CD4-positive, alpha-beta T cell treated with Interleukin-4 for 1 hour (primary cell): ENCODE measurements at places on chromosomes 2 and 18.

DNA sequence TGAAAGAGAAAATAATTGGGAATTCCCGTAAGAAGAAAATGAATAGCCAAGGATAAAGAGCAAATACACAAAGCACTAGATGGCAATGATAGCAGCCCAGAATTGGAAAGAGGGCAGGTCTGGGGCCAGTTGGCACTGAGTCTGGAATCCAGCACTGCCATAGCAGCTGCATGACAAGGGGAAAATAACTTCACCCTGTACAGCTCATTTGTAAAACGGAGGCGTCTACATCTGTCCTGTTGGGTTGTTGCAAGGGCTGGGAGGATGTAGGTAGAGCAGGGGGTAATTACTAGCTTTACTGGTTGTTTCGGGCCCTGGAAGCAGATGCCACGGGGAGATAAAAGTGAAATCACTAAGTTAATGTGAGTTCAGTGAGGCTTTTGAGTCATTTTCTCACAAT lies 110.0 kb upstream of the RASGRP3 start:
- no peak for DNase-seq

- DNase-seq, result no peak
These were observed 187.6 kb downstream of the ARHGAP28 start for GRCh38 chr18:6917072-6917471.

- DNase-seq, result no peak
These were observed 38.1 kb downstream of the PKDCC start for GRCh38 chr2:42085706-42086487.

- no peak for DNase-seq
These were observed 181.7 kb upstream of the ETAA1 start for GRCh38 chr2:67215214-67216055.

DNA sequence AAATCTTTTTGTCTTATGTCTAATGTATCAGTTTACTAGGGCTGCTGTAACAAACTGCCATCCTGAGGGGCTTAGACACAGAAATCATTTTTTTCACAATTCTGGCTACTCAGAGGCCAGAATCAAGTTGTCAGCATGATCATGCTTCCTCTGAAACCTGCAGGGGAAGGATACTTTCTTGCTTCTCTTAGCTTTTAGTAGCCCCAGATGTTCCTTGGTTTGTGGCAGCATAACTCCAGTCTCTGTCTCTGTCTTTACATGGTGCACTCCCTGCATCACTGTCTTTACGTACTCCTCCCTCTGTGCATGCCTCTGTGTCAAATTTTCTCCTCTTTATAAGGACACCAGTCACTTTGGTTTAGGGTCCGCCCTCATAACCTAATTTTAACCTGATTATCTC lies 2.0 kb upstream of the SCN3A start:
- no peak for DNase-seq

DNA sequence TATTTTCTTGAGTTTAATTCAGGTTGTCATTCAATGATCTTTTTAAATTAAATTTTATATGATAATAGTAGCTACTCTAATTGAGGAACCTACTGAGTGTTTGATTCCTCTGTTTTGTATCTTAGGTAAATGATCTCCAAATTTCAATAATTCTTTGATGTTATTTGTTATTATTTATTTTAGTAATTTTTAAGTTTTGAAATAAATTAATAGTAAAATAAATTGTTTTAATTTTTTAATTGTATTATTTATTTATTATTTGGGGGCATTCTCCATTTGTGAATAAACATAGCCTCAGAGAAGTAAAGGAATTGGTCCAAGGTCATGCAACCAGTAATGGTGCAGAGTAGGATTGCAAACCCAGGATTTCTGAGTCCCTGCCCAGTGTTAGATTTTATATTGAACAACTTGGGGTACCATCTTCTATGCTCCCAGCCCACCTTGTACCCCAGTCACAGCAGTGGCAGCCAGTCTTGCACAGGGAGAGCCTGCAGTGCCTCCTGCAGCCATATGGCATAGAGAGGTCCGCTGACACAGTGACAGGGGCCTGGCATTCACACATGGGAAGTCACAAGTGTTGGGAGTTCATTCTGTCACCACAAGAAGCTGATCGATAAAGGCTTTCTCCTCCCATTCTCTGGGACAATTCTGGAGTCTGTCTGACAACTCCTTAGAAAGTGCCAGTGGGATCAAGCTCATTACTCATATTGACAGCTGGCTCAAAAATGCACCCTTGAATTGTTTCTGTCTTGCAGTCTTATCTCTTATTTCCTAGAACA lies 110.0 kb upstream of the ETAA1 start:
- DNase-seq, result no peak

- no peak for DNase-seq
These were observed 189.3 kb upstream of the FN1 start for GRCh38 chr2:215625207-215625606.

DNA sequence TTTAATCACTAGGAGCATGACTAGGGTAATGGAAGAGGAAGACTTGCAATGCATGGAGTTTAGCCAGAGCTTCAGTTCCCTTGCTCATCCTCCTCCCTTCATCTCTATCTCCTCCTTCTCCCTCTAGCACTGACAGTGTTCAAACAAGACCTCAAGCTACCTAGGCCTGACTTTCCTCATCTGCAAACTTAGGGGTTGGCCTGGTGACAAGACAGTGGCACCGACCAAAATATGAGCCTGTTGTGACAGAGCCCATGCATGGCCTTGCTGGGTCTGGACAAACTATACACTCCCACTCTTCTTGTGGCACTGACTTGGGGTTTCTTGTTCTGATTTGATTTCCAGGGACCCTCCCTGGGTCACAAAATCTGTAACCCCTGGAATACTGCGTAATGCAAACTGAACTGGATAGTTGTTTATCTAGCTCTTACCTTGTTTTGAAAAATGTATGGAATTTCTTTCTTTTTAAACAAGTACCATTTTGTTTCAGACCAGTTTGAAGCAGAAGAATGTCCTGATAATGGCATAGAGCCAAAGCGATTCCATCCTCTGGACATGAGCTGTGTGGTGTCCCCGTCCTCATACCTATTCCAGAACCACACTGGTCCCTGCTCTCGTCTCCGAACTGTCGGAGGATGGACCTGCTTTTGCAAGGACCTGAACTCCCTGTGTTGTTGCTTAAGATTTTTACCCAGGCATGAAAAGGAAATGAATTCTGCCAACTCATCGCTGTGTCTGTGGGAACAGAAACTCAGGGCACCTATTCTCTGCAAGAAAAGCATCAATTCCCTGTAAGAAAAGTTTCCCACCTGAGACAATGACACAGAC lies 33.4 kb upstream of the PPP4R1 start:
- DNase-seq, result no peak

DNA sequence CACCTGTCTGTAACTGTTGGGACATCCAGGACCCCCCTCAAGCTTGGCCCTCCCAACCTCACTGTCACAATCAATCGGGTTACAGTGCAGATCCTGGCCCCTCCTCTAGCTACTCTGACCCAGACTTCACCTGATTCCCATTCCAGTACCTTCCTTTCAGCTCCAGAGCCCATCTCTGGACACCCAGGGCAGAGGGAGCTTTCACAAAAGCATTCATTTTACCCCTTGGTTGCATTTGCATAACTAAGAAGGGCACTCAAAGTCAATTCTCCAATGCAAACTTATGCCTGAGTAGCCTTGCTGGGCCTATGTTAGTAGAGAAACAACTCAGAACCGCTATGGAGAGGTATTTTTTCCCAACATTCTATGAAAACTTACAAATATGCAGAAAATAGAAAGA lies 7.4 kb downstream of the ZAP70 start:
- no peak for DNase-seq

- DNase-seq, result no peak
These were observed 164.2 kb upstream of the CAPN13 start for GRCh38 chr2:30971231-30972025.

- no peak for DNase-seq
These were observed 451.4 kb downstream of the PID1 start for GRCh38 chr2:228819701-228820100.

- DNase-seq, result no peak
These were observed 29.5 kb downstream of the COL5A2 start for GRCh38 chr2:189150033-189150432.

DNA sequence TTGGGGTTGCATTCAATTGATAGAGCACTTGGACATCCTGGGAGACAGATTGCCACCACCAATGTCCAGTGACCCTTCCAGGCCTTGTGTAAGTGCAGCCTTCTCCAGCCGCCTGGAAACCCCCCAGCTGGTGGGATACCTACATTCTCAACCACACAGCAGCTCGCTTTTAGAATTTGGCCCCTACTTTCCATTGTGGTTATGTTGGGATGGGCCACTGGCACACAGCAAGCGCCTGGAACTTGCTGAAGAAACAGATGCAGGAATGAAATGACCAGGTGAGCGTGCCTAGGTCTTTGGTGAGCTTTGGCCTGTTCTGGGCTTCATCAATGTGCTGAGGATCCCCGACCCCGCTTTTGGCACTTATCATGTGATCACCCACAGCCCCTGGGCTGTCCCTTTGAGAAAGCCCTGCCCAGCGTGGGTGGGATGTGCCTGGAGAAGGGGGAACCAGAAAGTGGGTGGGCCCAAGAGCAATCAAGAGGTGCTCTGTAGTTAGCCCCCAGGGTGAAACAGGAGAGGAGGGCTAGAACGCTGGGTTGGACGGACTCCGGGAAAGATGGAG lies 16.0 kb upstream of the NTSR2 start:
- no peak for DNase-seq

GRCh38 chr2:30217644-30218337 lies 13.5 kb upstream of the LBH start:
- no peak for DNase-seq

DNA sequence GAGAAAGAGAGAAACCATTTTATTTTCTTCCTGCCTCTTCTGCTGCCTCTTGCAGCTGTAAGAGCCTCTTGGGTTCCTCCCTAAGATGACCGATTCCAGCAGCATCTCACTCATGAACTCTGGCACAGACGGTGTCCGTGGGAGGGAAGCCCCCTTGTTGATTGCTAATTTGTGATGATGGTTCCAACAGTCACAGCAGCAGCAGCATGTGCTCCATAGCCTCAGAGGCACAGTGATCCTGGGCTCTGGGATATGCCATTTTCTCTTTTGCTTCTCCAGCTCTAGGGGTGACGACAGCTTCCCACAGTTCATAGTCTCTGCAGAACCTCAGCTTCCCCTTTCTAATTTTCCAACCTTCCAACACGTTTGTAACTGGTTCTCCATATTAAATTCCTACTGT lies 324.2 kb upstream of the HS6ST1 start:
- DNase-seq, result no peak

- DNase-seq, result no peak
These were observed 97.7 kb upstream of the PKDCC start for GRCh38 chr2:41949883-41950665.

DNA sequence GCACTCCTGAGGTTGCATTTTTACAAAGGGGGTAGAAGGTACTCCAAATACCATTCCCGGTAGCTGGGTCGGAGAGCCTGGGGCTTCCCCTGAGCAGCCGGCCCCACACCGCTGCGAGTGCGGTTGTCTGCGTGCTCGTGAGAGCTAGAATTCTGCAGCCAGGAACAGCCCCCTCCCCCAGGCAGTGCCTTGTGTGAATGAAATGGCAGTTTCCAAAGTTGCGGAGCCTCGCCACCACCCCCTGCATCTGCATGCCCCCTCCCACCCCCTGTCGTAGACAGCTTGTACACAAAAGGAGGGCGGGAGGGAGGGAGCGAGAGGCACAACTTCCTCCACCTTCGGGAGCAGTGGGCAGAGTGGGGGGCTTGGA lies 1.1 kb downstream of the MYCN start:
- DNase-seq, result no peak

GRCh38 chr2:219714681-219715400 lies 87.4 kb downstream of the SLC4A3 start:
- DNase-seq, result no peak

- no peak for DNase-seq
These were observed 48.7 kb downstream of the HNMT start for GRCh38 chr2:138012968-138013367.

GRCh38 chr18:48922801-48923730 lies 27.7 kb downstream of the SMAD7 start:
- DNase-seq, result peak; percentile 35

DNA sequence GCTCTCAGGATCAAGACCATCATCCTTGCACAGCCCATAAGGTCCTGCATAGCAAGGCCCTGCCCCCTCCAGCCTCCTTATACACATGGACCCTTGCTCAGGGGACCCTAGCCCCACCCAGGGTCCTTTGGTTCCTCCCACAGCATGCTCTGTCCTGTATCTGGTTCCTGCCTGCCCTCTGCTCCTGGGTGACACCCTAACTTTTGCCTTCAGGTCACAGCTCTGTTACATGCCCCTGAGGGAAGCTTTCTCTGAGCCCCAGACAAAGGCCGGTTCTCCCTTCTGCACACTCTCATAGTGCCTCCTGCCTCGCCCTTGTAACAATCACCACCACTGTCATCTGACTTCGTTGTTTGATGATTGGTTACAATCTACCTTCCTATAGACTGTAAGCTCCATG lies 204.8 kb downstream of the SMAD2 start:
- no peak for DNase-seq

- DNase-seq, result peak; percentile 78
These were observed 29.9 kb upstream of the MPPE1 start for GRCh38 chr18:11937874-11938478.

DNA sequence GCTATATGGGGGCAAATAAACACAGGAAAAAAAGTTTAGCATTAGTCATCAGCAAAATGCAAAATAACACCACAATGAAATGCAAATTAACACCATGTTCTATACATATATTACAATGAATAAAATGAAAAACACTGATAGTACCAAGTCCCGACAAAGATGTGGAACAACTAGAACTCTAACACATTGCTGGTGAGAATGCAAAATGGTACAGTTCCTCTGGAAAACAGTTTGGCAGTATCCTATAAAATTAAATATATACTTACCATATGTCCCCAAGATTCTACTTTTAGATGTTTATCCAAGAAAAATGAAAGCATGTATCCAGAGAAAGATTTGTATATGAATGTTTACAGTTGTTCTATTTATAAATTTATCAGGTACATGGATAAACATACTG lies 198.9 kb downstream of the NRXN1 start:
- DNase-seq, result no peak

DNA sequence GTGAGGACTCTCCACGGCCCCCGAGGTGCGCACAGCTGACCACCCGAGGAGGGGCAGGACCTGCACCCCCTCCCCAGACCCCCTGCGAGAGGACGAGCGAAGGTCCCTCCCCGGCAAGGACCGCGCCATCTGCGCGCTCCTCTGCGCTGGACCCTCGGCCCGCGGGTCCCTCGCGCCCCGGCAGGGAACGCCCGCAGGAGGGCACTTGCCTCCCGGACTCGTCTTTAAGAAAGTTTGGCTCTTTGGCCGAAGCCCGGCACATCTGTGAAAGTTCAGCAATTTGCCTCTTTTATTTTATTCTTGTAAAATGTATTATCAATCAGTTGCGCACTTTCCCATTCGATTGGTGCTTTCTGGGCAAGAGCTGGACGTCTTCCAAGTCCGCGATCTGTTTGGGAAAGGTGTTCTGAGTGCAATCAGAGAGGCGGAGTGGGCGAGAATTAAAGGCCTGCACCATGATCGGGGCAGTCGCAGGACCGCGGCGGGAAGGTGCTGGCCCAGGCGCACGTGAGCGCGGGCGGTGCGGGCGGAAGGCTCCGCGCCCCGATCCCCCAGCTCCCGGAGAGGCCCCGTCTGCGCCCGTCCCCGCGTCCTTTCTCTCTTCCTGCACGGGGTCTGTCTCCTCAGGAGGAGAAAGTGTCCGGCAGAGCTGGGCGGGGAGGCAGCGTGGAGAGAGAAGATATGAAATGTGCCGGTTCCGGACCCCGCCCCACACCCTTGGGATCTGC lies 1.6 kb upstream of the ALKAL2 start:
- DNase-seq, result no peak

- no peak for DNase-seq
These were observed 942 bp upstream of the ZNF236 start for GRCh38 chr18:76821356-76821874.

- no peak for DNase-seq
These were observed 220.3 kb upstream of the NRP2 start for GRCh38 chr2:205461678-205462665.

- DNase-seq, result no peak
These were observed 8.2 kb downstream of the ADRA2B start for GRCh38 chr2:96108151-96108540.
